Right ventricle myocardium inferior (tissue), 1 donor: ENCODE measurements at places on chromosomes 2 and 18.
A peak's percentile ranks its signal among the peaks of the same experiment; 100 is the strongest.

GRCh38 chr2:191611614-191612013 is 66.3 kb upstream of the NABP1 start:
- DNase-seq: no peak

DNA sequence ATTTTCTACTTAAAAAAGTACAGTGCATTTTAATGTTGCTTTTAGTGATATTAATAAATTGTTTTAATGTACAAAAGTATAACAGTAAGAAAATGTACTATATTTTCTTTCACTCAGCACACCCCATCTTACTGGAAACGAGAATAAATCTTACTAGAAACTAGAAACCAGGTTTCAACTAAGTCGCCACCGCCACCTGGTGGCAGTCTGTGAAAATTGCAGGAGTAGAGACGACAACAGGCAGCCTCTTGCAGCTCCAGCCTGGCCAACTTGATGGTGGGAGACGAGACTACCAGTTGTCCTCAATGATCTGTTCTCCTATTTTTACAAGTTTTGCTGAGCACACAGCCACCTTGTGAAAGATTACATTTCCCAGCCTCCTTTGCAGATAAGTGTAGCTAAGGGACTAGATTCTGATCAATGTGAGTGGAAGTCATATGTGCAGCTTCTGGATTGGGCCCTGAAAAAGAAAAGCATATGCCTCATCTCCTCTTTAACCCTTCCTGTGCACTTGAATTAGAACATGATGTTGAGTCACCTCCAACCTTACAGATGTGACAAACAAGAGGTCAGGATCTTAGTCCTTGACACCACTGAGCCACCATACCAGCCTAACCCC is 8.7 kb downstream of the OTOF start:
- DNase-seq: peak; percentile 89

- DNase-seq: no peak
Measured at GRCh38 chr2:53729143-53729762, 38.4 kb upstream of the CHAC2 start.

DNA sequence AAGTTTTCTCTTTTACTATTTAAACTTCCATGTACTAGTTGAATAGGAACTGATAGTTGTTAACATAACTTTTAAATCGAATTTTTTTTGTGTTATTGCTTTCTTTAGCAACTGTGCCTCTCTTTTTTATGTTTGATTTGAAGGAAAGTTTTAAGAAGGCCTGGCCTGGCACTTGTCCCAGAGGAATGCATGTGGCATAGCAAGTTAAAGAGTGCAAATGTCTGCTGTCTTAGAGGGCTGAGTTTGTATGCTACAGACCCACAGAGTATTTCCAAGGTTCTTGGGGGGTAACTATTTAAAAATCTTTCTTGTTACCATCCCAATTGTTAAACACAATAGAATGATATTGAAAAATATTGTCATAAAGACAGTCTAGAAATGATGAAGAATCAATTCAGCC is 47.0 kb downstream of the MTCL1 start:
- no peak for DNase-seq

DNA sequence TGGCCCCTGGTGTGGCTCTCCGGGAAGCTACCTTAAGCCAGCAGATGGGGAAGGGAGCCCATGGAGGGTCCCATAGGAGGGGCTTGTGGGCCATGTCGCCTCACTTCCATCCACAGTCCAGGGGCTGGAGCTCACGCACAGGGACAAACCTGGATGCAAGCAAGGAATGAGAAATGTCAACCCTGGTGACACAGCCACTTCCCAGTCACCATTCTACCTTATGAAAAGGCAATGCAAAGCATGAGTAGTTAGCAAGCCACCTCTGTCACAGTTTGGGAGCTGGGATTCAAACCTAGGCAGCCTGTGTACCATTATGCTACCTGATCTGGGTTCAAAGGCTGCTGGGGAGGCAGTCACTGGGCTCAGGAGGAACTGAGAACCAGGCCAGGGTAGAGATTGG is 170.0 kb upstream of the KLHL29 start:
- no peak for DNase-seq

DNA sequence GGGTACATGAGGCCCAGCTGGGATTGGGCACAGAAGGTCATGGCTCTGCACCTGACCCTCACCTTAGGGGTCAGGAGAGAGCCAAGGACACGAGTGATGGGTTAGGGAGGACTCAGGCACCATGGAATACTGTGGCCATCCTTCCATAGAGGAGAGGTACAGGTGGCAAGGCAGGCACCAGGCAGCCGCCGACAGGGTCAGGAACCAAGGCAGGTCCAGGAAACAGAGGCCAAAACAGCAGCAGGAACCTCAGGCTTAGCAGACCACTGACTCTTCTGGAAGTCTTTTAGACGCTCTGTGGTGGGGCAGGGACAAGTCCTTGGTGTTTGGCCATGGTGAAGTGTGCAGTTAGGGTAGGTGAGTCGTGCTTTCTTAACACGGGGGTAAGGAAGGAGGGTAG is 128.0 kb downstream of the NEDD4L start:
- DNase-seq: no peak

GRCh38 chr2:188978291-188979081 is 4.3 kb downstream of the COL3A1 start:
- DNase-seq: no peak
